ENCODE measurements at places on chromosomes 11 and 22.

DNA sequence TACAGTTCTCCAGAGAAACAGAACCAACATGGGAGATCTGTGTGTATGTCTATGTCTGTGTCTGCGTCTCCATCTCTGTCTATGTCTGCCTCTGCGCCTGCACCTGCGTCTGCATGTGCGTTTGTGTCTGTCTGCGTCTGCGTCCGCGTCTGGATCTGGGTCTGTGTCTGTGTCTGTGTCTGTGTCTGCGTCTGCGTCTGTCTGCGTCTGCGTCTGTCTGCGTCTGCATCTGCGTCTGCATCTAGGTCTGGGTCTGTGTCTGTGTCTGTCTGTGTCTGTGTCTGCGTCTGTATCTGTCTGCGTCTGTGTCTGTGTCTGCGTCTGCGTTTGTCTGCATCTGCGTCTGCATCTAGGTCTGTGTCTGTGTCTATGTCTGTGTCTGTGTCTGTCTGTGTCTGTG, 88.4 kb upstream of the SLC22A12 start:
- DNase-seq, result no peak

- DNase-seq, result peak; percentile 92
Observed at GRCh38 chr11:73295241-73295995, 12.7 kb upstream of the ARHGEF17 start.

DNA sequence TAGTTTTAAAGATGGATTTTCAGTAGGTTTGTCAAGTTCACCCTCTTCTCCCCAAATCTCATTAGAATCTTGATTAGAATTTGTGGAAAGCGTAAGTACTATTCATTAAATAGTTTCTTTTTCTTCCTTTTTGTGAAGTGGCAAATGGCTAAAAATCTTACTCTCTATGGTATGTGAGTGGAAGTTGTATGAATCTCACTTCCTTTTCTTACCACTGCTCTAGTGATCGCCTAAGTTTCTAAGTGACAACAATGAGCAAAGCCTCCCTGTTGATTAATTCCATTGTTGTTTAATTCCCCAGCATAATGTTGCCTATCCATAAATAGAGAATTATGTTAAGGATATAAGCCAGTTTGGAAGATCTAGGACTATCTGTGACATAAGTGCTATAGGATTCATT, 82.7 kb downstream of the PGR start:
- DNase-seq, result no peak

DNA sequence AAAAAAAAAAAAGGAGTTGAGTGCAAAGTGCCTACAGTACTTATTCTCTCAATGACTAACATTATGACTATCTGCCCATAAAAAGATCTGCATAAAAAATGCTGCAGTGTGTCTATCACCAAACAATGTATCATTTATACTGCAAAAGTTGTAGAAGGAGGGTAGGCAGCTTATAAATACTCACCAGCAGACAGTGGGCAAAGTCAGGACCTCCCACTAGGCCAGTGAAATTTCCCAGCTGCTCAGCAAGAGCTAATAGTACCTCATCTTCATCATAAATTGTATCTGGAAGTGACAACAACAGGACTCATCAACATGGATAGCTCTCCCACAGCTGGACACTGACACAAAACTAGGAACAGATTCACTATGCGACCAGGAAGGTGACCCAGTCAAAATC, 1.6 kb downstream of the PPP2R1B start:
- DNase-seq, result no peak

GRCh38 chr11:132353255-132353654, 982.8 kb downstream of the NTM start:
- no peak for DNase-seq

GRCh38 chr11:115334932-115335788, 169.1 kb downstream of the CADM1 start:
- no peak for DNase-seq

- DNase-seq, result no peak
Observed at GRCh38 chr22:24066865-24067264, 55.8 kb downstream of the CABIN1 start.

- no peak for DNase-seq
Observed at GRCh38 chr22:20494978-20495860, at the start of gene KLHL22. Gene KLHL22, minus strand, starts transcription at chr22:20495795. Its CDS starts 6,584 bp downstream, at chr22:20489211.

DNA sequence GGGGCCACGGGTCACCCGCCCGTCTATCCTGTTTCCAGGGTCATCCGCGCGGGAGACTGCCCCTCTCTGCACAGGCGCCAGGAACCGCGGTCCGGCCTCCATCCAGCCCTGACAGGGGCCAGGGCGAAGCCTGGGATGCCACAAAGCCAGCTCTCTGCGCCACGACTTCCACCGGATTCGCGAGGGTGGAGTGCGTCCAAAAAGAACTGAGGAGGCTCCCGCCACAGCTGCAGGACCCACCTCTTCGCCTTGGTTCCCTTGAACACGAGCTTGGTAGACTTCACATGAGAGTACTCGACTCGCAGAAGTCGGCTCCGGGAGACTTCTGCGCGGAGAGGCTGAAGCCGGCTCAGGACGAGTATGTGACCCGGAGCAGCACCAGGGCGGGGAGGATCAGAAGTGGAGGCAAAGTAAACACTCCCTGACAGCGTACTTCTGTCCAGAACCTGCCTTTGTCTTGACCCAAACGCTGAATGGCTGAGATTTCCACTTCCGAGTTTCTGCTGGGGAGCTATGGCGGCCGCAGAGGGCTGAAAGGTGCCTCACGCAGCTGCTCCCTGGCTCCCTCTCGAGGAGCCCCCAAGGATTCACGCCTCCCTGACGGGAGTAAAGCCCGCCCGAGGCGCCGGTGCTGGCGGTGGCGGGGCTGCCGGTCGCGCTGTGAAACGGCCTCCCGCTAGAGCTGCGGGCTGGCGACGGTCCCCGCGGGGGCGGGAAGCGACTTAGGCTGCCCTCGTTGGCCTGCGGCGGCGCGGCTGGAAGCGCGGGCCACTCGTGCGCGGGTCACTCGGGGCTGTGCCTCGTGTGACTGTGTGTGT, 4566.7 kb upstream of the OR11H1 start:
- peak; percentile 48 for DNase-seq

GRCh38 chr11:7485186-7486097, at the start of gene OLFML1:
Gene OLFML1, plus strand, starts transcription at chr11:7485506. Its CDS starts 370 bp downstream, at chr11:7485876.
- no peak for DNase-seq

DNA sequence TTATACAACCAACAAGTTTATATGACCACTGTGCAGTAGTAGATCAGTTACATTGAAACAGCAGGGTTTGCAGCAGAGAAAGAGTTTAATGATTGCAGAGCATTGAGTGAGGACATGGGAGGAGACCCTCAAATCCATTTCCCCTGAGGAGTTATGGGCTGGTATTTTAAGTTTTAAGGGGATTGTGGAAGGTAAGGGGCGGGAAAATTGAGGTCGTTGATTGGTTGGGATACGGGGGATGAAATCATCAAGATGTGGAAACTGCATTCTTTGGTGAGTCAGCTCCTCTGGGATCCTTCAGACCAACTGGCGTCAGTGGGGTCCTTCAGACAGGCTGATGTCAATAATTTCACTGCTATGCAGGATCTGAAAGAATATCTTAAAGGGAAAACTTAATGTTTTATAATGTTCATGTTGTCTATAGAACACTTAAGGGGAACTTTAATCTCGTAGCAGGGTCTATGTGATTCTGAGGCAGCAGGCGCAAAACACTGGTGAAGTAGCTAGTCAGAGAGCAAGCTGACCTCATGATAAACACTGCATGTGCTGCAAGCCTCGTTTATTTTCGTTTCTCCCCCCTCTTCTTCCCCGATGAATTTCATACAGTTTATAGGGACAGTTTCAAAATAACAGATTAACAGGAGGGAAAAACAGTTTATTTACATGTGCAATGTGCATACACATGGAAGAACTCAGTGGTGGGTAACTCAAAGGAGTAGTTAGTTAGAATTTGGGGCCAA, 17.4 kb upstream of the BACE1-AS start:
- peak; percentile 66 for DNase-seq

- DNase-seq, result no peak
Observed at GRCh38 chr22:40113696-40114095, 64.0 kb upstream of the TNRC6B start.

- peak; percentile 55 for DNase-seq
Observed at GRCh38 chr11:83612891-83613766, 327.0 kb upstream of the CCDC90B start.

GRCh38 chr11:19199048-19199447, 2.7 kb downstream of the CSRP3 start:
- DNase-seq, result no peak

GRCh38 chr22:32024796-32025195, 18.3 kb upstream of the SLC5A1 start:
- no peak for DNase-seq

DNA sequence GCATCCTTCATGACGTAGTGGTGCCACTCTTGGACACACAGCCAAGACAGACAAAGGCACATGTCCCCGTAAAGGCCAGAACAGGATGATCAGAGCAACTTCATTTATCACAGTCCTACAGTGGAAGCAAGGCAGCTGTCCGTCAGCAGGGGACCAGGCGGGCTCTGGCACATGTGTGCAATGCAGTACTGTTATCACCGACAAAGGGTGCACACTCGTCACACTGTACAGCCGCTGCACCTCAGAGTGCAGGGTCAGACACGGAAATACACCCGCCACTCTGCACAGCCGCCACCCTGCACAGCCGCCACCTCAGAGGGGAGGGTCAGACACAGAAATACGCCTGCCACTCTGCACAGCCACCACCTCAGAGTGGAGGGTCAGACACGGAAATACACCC, 13.4 kb upstream of the IL17REL start:
- DNase-seq, result no peak

- DNase-seq, result no peak
Observed at GRCh38 chr11:61116426-61117167, 14.3 kb downstream of the CD5 start.

GRCh38 chr11:133175103-133175502, 357.2 kb downstream of the OPCML start:
- DNase-seq, result no peak

DNA sequence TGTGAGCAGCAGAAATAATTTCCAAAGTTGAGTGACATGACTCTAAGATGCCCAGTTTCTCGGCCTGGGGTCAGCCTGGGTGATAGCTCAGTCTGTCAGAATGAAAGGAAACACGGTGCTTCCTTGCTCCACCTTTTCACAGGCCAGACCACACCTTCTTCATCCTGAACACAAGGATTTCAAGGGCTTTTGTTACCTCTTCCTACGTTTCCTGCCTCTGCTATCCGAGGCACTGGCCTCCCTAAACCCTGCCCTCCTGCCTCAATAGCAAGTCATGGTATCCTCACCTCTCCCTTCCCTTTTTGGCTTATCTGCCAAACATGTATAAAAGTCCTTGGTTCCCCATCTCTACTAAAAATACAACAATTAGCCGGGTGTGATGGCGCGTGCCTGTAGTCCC, 1.7 kb upstream of the OR51E1 start:
- no peak for DNase-seq

DNA sequence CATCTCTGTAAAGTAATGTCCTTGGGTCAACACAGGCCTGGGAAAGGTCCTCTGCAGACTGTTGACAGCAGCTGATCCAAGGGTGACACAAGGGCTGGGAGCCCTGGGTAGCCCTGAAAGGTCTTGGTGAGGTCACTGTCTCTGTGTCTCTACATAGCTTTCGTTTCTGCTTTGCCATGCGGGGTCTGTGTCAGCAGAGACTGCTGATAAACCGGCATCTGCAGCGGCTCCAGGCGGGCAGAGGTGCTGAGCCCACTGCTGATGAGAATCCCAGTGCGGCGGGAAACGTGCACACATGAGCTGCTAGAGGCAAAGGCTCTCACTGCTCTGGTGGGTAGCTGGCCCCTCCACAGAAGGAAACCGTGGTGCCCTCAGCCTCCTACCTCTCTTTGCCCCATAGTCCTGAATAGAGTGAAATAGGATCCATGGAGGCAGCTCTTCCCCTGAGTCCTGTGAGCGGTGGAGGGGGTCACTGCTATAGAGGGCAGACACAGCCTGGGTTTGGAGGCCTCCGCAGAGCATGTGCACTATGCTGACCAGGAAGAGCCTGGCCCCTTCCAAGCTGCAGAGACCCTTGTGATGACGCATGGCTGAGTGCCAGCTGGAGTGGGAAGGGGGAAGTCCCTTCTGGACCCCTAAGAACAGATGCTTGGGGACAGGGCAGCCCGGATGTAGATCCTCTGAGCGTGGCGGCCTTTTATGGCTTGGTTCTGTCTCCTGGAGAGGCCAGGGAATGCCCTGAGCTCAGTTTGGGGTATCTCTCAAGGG, 17.8 kb upstream of the ST3GAL4 start:
- peak; percentile 59 for DNase-seq

- DNase-seq, result no peak
Observed at GRCh38 chr11:20308601-20309000, 54.9 kb upstream of the HTATIP2 start.

GRCh38 chr11:71787098-71787823, 45.7 kb upstream of the DEFB108B start:
- DNase-seq, result peak; percentile 100

DNA sequence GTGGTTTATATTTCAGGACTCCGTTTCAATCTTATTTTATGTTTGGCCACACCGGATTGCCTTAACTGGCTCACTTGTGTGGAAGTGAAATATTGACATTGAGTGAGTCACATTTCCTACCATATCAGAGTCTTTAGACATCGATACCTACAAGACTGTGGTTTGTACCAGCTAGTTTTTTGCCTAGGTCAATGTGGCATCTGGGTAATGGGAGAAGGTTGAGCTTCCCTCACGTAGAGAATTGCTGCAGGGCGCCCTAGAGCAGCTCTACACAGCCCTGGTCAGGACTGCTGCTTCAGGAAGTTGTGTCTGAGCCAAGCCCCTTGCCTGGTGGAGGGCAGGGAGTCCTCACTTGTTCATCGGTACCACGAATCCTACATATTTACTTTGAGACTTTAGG, 1.6 kb downstream of the GRAMD1B start:
- no peak for DNase-seq

- DNase-seq, result no peak
Observed at GRCh38 chr11:6393989-6394670, 3.9 kb downstream of the SMPD1 start.

DNA sequence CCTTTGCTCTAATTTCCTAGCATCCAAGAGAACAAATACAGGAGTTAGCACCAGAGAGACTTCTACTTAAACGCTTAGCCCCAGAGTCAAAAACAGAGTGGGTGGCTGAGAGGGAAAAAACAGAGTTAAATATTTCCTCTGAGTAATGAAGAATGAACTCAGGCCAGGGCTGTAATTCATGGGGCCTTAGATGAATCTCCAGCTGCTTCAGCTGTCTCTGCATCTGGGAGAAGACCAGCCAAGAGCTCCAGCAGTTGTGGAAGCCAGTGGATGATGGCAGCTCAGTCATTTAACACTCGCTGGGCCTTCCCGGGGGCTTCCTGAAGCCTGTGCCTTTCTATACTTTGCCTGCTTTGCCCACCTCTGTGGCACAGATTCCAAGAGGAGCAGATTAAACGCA, 5.7 kb upstream of the ADAMTS15 start:
- DNase-seq, result no peak

- DNase-seq, result no peak
Observed at GRCh38 chr11:74735365-74735928, 4.2 kb upstream of the CHRDL2 start.

- no peak for DNase-seq
Observed at GRCh38 chr11:19359221-19360000, 118.7 kb upstream of the E2F8 start.

Measured in islet precursor cell (in vitro differentiated cells).